ENCODE measurements at places on chromosomes 2 and 18.

GRCh38 chr2:111182740-111183139 is 62.0 kb downstream of the BCL2L11 start:
- no peak for DNase-seq

DNA sequence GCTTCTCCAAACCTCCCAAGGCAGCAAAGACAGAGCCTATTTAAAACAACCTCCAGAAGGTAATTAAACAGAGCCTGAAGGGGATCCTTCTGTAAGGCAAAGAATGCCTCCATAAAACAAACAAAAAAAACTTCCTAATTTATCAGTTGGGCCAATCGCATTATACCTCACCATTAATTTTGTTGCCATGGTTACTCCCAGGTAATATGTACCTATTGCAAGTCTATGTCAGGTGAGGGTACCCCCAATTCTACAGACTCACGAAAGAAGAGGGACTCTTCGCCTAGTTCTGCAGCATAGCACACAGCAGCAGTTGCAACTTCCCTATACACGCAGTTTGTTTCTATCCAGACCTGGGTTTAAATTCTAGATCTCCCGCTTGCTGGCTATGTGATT is 38.8 kb downstream of the SFXN5 start:
- DNase-seq: no peak

DNA sequence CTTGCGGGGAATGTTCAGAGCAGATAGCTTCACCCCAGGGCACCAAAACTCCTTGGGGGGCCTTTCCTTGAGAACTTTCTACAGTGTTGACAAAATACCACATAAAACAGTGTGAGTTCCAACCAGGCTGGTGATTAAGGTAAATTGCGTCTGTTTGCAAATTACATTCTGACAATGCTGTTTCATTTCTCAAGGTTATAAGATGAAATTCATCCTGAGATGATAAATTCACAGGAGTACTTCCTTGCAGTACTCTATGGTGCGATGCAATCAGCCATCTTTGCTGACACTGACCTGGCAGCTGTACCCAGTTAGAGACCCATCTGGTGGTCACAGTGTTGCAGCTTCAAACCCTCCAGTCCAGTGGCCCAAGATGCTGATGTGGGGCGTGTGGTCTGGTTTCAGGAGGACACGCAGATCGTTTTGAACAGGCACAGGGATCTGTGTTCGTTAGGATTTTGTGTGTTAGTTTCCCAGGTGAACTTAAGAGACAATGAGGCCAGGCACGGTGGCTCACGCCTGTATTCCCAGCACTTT is 99.5 kb upstream of the SLC66A3 start:
- no peak for DNase-seq

DNA sequence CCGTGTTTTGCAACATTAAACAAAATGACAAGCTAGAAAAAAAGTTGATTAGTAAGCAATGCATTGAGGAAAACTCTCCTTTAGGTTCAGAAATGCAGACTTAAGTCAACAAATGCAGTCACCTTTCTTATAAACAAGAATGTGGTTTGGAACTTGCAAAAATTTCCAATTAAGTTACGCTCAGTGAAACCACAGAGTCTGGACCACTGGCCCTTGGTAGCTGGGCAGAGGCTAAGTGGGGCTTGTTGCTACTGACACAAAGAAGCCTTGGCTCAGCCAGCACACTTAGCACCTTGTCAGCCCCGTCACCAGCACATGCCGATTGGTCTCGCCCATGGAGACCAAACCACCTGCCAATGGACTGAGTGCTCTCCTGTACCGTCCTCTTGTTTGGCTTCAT is 53.0 kb downstream of the SMIM21 start:
- DNase-seq: no peak

GRCh38 chr2:160223560-160223959 is 23.5 kb upstream of the ITGB6 start:
- no peak for DNase-seq

DNA sequence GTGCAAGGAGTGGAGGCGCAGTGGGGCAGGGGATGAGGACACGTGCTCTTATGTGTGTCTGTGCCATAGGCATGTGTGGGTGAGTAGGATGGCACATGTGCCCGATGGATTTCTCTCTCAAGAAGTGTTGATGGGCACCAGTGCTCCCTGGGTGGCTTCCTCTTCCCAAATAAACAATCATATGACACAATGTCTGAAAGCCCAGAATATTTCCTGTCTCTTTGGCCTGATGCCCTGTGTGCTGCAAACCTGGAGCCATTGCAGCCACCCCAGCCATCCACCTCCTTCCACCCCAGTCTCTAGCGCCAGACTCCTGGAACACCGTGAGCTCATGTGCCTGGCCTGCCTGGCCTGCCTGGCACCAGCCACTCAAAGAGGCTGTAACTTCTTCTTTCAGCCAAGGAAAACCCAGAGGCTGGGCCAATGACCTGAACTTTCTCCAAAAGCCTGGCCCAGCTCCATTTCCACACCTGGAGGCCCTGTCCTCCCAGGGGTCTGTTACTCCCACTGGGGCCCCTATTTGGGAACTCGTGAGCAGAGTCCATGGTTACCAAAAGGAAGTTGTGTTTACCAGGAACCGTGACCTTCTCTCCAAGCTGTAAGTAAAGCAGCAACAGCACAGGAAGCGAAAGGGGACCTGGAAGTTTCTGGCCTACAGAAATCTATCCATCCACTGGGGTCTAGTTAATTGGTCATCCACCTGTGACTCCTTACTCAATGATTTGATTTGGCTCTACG is 9.5 kb upstream of the ZBTB7C start:
- DNase-seq: no peak

GRCh38 chr2:54030396-54030741 is 59.6 kb upstream of the PSME4 start:
- no peak for DNase-seq

- no peak for DNase-seq
Measured at GRCh38 chr18:52746986-52747385, 407.0 kb downstream of the DCC start.

- no peak for DNase-seq
Measured at GRCh38 chr2:128388499-128388941, 69.9 kb upstream of the HS6ST1 start.

- peak; percentile 53 for DNase-seq
Measured at GRCh38 chr18:63363951-63364350, 3.1 kb downstream of the KDSR start.

DNA sequence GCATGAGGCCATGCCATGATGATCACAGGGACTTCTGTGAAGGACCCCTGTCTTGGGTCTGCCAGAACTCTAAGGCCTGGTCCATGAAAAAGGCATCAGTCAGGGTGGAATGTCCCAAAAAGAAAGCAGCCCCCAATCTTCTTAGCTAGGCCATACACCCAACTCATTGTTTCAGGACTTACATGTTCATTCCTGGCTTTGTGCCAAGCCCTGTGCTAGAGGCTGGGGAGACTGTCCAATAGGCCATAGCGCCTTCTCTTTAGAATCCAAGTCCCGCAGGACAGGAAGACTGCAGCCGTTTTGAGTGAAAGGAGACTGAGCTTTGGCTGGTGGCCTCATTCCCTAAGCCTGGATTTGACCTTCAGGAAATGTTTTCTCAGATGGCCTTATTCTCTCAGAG is 247.3 kb downstream of the PRKCE start:
- no peak for DNase-seq

- DNase-seq: no peak
Measured at GRCh38 chr18:13563390-13563805, 163.0 kb downstream of the FAM210A start.

GRCh38 chr2:27255660-27256059 is 7.2 kb downstream of the SLC30A3 start:
- DNase-seq: no peak

DNA sequence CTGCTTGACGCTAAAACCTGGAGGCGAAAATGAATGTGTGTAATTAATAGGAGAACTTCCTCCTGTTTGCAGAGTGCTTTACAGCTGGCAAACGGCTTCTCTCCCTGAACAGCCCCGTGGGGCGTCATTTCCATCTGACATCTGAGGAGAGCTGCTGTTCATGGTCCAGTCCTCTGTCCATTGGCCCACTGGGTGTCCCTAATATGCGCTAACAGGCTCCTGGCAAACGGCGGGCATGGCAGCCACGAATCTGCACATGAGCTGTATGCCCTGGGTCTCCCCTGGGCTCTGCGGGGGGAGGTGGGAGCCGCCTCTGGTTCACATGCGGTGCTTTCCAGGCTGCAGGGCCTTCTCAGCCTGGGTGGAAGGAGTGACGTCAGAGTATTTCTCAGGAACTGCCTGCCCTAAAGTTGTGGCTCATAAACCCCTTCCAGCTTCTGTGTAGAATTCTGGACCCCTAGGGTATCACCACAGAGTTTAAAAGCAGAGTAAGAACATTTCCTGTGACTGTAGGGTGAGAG is 73.2 kb downstream of the LRRFIP1 start:
- peak; percentile 73 for DNase-seq

GRCh38 chr2:8514796-8515758 is 166.8 kb upstream of the ID2 start:
- peak; percentile 56 for DNase-seq

DNA sequence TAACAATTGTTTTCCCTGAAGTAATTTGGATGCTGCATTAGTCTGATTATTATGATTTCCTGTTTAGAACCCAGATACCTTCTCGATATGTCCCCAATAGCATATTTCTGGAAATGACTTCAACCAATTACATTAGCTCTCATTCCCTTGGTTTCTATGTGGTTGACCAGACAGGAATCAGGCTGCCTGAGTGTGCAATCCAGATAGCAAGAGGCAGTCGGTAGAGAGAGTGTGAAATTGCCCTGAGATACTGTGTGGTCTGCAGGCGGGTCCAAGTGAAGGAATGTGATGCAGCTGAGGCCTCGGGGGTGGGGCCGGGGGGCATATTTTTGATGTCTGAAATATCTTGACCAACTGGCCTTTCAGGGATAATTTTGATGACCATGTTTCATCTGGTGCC is 143.9 kb upstream of the ITGA6 start:
- no peak for DNase-seq

GRCh38 chr2:88764850-88765153 is 73.3 kb downstream of the RPIA start:
- DNase-seq: no peak

GRCh38 chr2:217223222-217223930 is 363.5 kb upstream of the TNP1 start:
- peak; percentile 12 for DNase-seq

DNA sequence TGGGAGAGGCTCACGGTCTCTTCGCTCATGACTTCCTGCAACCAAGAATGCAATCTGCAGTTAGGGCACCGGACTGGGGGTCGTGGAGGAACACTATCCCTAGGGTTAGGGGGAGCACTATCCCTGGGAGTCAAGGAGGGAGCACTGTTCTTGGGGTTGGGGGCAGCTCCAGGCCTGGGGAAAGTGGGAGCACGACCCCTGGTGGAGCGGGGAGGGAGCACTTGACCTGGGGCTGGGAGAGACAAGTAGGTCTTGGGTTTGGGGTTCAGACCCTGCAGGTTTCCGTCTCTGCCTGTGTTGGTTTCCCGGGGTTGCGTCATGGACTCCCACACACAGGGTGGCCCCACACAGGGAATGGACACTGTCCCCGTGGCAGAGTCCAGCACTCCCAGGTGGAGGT is 133.6 kb downstream of the TPO start:
- no peak for DNase-seq

- no peak for DNase-seq
Measured at GRCh38 chr2:239013678-239013976, 165.7 kb downstream of the TWIST2 start.

DNA sequence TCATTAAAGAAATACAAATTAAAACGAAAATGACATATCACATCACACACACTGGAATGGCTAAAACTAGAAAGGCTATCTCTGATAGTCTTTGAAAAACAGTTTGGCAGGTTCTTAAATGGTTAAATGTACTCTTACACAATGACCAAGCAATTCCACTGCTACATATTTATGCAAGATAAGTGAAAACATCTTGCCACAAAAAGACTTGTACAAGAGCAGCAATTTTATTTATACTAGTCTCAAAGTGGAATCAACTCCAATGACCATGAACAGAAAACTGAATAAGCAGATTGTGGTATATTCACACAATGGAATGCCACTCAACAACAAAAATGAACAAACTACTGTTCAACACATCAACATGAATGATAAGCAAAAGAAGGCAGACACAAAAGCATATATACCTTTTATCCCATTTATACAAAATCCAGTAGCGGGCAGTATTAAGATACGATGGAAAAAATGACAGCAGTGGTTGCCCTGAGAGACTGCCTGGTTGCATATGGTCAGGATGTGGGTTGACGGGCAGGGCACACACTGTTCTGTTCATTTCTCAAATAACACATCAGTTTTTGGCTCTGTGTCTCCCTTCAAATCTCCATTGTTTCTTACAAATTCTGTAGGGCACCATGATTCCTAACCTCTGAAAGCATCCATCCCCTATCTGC is 25.4 kb downstream of the SP100 start:
- DNase-seq: peak; percentile 57

DNA sequence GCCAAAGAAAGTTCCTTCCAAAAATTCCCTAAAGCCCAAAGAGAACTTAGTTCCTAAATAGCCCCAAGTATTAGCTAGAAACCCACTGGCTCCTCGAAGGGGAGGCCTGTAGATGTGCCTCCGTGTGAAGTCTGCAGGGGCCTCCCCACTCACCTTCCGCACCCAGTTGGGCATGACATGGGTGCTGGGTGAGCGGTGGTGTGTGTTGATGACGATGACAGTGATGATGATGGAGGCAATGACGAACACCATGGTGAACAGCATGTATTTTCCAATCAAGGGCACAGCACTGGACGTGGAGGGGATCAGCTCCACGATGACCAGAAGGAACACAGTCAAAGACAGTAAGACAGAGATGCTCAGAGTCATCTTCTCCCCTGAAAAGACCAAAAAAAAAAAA is 14.5 kb downstream of the CHRNA1 start:
- no peak for DNase-seq

- no peak for DNase-seq
Measured at GRCh38 chr18:26335571-26336487, 109.6 kb downstream of the TAF4B start.

GRCh38 chr2:68742626-68743415 is 8.2 kb downstream of the ARHGAP25 start:
- DNase-seq: no peak

- DNase-seq: peak; percentile 49
Measured at GRCh38 chr18:80171054-80171872, 62.2 kb downstream of the ADNP2 start.

DNA sequence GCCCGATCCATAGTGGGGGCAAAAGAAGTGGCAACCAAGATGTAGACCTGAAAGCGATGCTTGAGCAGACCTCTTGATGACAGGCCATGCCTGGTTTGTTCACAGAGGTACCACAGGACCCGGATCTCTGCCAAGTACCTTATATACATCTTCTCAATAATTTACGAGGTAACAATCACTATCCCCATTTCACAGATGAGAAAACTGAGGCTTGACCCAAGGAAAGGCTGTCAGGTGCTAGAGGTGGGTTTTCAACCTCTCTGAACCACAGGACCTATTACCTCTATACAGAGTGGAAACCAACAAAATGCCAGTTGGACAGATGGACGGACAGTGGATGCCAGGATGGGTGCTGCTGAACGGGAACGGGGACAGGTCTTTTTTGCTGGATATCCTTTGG is 13.8 kb upstream of the DIS3L2 start:
- no peak for DNase-seq

- no peak for DNase-seq
Measured at GRCh38 chr18:37956902-37957301, 391.3 kb upstream of the CELF4 start.

GRCh38 chr2:172361840-172362239 is 65.5 kb upstream of the ITGA6 start:
- no peak for DNase-seq

- no peak for DNase-seq
Measured at GRCh38 chr2:225995796-225996461, 596.4 kb downstream of the NYAP2 start.

- DNase-seq: no peak
Measured at GRCh38 chr2:32962690-32963089, 15.9 kb downstream of the LTBP1 start.

- DNase-seq: no peak
Measured at GRCh38 chr2:129193961-129194360, 785.5 kb upstream of the RAB6C start.

All from CD4-positive, alpha-beta T cell treated with Interleukin-15 for 4 hours (primary cell).